ENCODE measurements at places on chromosomes 5 and 9. TPM values are rescaled to one million over a fixed set of nuclear protein-coding genes. Genes with fewer than 3 reads are reported as not detected.
A peak's percentile ranks its signal among the peaks of the same experiment; 100 is the strongest.

The TUSC1 gene
- not detected for total RNA-seq

The OMD gene
- not detected for total RNA-seq

The DAB2IP gene
- total RNA-seq, result not detected

The ADAMTS13 gene
- total RNA-seq, result 1.7 TPM

DNA sequence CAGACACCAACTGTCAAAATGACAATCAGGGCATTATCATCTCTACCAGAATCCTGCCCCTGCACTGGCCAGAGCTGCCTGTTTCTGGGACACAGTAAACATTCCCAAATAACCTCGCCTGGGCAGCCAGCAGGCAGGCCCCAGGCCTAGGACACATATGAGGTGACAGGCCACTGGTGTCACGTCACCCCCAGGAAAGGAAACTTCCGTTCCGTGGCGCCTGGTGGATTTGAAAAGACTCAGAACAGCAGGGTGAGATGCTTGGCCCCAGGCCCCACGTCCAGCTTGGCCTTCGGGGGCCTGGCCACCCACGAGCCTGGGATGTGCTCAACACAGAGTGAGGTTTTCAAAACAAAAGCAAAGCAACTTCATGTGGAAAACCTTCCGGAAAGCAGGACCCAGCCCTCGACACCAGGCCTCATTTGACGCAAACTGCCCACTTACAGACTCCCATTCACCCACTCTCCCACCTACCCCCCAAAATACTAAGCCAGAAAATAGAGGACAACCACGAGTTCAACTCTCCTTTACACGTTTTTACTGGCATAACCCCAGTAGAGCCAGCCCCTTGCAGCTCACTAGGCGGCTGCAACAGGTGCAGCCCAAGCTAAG lies 1.2 kb downstream of the SEMA4D start:
- no peaks in the 10 kb centered on the region for H3K27me3 ChIP-seq
- H3K27ac ChIP-seq, result peak overlapping the region; percentile 72
- H3K4me3 ChIP-seq, result peak overlapping the region; percentile 89
- H3K36me3 ChIP-seq, result no peaks in the 10 kb centered on the region
- peak; percentile 68 for DNase-seq

The F2RL2 gene
- total RNA-seq, result not detected

- no peaks in the 10 kb centered on the region for H3K27me3 ChIP-seq
- no peak for DNase-seq
- H3K27ac ChIP-seq, result no peak overlapping the region
- H3K4me1 ChIP-seq, result no peaks in the 10 kb centered on the region
- H3K36me3 ChIP-seq, result no peaks in the 10 kb centered on the region
Measured at GRCh38 chr5:129853588-129853987, 50.7 kb upstream of the CHSY3 start.

DNA sequence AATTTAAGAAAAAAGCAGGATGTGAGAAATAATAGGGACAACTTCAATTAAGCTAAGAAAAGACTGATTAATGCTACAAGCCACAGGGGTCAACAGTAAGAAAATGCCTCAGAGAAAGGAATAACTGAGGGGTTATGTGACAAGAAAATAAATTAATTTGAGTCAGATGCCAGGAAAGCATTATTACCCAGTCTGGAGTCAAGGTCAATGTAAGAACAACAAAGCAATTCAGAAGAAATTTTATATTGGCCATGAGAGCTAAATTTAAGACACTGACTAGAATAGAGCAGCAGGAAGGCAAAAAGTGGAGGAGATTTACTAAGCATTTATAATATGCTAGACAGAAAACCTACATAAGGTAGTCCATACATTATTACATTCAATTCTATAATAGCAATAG lies 73.5 kb downstream of the CDH10 start:
- no peak for DNase-seq
- H3K27ac ChIP-seq, result no peak overlapping the region
- H3K27me3 ChIP-seq, result no peaks in the 10 kb centered on the region
- H3K4me1 ChIP-seq, result no peaks in the 10 kb centered on the region

The LMX1B gene
- total RNA-seq, result not detected

- no peaks in the 10 kb centered on the region for H3K27me3 ChIP-seq
- no peak overlapping the region for H3K27ac ChIP-seq
- H3K4me3 ChIP-seq, result no peak overlapping the region
- H3K4me1 ChIP-seq, result no peaks in the 10 kb centered on the region
- no peak for DNase-seq
- no peaks in the 10 kb centered on the region for H3K36me3 ChIP-seq
Measured at GRCh38 chr9:9574080-9574479, 1038.7 kb downstream of the PTPRD start.

DNA sequence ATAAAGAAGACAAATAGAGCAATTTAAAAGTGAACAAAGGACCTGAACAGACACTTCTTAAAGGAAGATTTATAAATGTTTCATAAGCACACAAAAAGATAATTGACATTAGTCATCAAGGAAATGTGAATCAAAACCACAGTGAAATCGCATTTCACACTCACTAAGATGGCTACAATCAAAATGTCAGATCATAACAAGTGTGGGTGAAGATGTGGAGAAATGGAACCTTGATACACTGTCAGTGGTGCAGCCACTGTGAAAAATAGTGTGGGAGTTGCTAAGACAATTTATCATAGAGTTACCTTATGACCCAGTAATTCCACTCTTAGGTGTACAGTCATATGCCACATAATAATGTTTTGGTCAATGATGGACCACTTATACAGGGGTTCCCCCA lies 54.5 kb upstream of the HTR4 start:
- H3K4me3 ChIP-seq, result no peak overlapping the region
- H3K36me3 ChIP-seq, result no peaks in the 10 kb centered on the region
- H3K4me1 ChIP-seq, result no peaks in the 10 kb centered on the region
- no peak overlapping the region for H3K27ac ChIP-seq

The NUTM2F gene
- not detected for total RNA-seq

DNA sequence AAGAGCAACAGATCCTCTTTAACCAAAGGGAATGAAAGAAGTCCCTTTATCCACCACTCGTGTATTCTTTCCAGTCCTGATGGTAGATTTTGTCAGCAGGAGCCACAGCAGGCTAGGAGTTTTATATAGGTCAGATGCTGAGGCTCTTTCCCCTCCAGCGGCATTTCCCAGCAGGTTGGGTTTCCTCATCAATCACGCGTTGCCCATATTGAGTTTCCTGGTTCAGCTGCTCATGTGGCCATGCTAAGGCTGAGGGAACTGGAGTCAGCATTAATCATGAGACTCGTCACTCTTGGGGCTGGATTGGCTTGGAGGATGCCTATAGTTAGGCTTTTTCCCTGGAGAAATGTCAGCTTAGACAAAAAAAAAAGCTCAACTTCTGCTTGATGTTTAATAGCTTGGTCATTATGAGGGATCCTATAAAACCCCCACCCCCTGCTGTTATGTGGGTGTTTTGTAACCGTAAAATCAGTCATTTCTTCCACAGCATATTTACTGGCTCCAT lies 193.4 kb upstream of the GAS1 start:
- H3K36me3 ChIP-seq, result no peaks in the 10 kb centered on the region
- no peak overlapping the region for H3K27ac ChIP-seq
- no peaks in the 10 kb centered on the region for H3K4me1 ChIP-seq
- no peak for DNase-seq

The TEX48 gene
- total RNA-seq, result not detected

GRCh38 chr9:99116003-99116411 lies 11.1 kb downstream of the TGFBR1 start:
- peaks cover 93% of the 10 kb centered on the region for H3K4me1 ChIP-seq
- H3K4me3 ChIP-seq, result no peak overlapping the region
- no peak overlapping the region for H3K27ac ChIP-seq
- H3K36me3 ChIP-seq, result no peaks in the 10 kb centered on the region
- no peak for DNase-seq
- H3K27me3 ChIP-seq, result no peaks in the 10 kb centered on the region

The FAM151B gene
- total RNA-seq, result 0.47 TPM

GRCh38 chr9:126827227-126827626 lies 22.4 kb downstream of the ZBTB43 start:
- no peak overlapping the region for H3K27ac ChIP-seq
- H3K4me3 ChIP-seq, result no peak overlapping the region

DNA sequence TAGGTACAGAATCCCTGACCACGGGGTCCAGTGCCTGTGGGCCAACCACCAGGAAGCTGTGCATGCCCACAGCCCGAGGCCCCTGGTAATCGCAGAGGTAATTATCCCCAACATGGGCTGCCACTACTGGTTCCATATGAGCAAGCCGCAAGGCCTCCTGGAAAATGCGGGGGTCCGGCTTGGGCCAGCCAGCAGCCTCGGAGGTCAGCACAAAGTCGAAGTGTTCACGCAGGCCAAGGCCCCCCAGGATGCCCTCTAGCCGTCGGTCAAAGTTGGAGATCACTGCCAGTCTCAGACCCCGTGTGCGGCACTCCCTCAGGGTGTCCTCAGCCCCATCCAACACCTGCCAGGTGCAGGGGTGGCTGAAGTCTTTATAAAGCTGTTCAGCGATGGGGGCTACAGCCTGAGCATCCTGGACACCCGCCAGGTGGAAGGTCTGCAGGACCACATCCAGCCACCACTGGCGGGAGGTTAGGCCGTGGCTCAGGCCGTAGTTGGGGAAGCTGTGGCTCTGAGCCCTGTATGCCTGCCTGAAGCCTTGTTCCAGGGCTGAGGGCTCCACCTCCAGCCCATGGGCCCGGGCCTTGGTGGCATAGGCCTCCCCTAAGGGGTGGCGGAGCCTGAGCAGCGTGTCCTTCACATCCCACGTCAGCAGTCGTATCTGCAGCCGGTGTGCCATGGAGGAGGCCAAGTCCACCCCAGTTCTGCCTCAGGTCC lies 3.0 kb downstream of the HDHD3 start:
- DNase-seq, result no peak
- H3K27ac ChIP-seq, result no peak overlapping the region
- H3K27me3 ChIP-seq, result no peaks in the 10 kb centered on the region
- peaks cover 13% of the 10 kb centered on the region for H3K4me1 ChIP-seq
- H3K36me3 ChIP-seq, result peaks cover 16% of the 10 kb centered on the region

The SLC6A18 gene
- not detected for total RNA-seq

The MAMDC2 gene
- not detected for total RNA-seq

DNA sequence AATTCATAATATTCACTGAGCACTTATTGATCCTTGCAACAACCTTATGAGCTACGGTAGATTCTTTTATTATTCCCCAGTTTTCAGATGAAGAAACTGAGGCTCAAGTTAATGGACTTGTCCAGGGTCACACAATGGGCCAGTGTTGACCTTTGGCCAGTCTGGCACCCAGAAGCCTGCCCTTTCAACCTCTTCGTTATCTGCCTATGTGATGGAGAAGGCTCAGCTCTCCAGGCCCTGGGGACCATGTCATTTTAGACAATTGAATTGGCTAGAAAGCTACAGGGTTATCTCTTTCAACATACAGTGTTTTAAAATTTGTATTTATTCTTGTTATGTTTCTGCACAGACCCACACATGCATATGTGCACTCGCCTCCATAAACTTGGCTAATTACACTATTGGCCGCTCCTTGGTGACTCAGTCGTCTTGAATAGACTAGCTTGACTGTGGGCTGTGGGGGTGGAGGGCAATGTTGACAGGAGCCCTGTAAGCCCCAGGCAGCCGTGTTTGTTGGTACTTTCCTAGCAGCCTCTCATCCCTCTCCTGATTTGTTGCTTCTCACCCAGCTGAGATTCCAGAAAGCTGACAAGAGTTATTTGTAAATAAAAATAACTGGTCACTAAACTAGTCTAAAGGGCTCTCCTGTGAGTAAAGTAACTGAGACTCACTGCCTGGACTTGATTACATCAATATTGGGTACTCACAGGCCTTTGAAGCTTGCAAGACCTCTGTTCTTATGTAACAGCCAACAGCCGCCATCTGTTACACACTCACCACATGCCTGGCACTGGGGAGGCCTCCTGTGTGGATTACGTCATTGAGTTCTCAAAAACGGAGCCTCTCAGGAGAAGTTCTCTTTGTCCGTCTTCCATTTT lies 8.5 kb upstream of the ANGPTL2 start:
- no peak for DNase-seq
- no peaks in the 10 kb centered on the region for H3K36me3 ChIP-seq
- no peaks in the 10 kb centered on the region for H3K27me3 ChIP-seq
- H3K4me1 ChIP-seq, result no peaks in the 10 kb centered on the region
- no peak overlapping the region for H3K4me3 ChIP-seq

GRCh38 chr9:89153232-89154017 lies 25.2 kb downstream of the SHC3 start:
- no peak for DNase-seq
- H3K27me3 ChIP-seq, result peaks cover 5% of the 10 kb centered on the region
- H3K4me1 ChIP-seq, result no peaks in the 10 kb centered on the region
- H3K27ac ChIP-seq, result no peak overlapping the region
- H3K4me3 ChIP-seq, result no peak overlapping the region
- no peaks in the 10 kb centered on the region for H3K36me3 ChIP-seq

The PRR16 gene
- not detected for total RNA-seq

DNA sequence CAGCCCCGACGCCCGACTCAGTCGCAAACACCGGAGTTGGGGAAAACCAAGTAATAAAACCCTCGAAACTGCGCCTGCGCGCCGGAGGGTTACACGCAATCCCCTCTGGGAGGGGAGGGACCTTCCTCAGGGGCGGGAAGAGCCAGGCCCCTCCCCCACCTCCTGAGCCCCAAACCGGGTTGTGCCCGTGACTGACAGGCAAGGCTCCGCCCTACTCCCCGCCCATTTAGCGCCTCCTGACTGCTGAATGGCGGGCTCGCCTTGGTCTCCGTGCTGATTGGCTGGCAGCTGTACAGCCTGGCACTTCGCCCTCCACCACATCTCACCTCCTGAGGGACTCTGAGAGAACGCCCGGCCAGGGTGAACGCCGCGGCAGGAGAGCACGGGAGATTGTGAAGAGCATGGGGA lies at the start of gene PRDM9:
Gene PRDM9, plus strand, starts transcription at position 332 of the 408 bp plus-strand sequence. CDS start 1,425 bp downstream, outside the sequence.
- no peaks in the 10 kb centered on the region for H3K36me3 ChIP-seq
- DNase-seq, result no peak
- no peak within 1 kb of the TSS for H3K27ac ChIP-seq
- no peak within 1 kb of the TSS for H3K4me3 ChIP-seq
- H3K4me1 ChIP-seq, result no peaks in the 10 kb centered on the region

DNA sequence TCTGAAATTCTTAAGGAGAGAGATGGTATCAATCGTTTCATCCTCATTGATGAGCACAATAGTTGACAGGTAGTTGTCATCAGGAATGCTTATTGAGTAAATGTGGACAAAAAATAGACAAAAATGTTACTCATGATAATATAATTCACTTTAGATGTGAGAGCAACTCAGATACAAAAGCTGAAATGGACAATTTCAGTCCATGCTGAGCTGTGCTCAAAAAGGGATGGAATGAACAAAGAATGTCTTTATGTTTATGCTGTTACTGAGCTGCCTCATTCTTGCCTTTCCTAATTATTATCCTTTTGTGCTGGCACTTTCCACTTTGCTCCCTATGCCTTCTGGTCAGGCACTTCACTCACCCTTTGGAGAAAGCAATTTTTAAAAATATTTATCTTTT lies 49.5 kb downstream of the JAKMIP2 start:
- no peak overlapping the region for H3K27ac ChIP-seq
- no peaks in the 10 kb centered on the region for H3K36me3 ChIP-seq
- no peak for DNase-seq

Data from CD4-positive, alpha-beta memory T cell (primary cell).